Foreskin keratinocyte (primary cell): ENCODE measurements at places on chromosomes 11 and 22. TPM values are rescaled to one million over a fixed set of nuclear protein-coding genes. Genes with fewer than 3 reads are reported as not detected.

DNA sequence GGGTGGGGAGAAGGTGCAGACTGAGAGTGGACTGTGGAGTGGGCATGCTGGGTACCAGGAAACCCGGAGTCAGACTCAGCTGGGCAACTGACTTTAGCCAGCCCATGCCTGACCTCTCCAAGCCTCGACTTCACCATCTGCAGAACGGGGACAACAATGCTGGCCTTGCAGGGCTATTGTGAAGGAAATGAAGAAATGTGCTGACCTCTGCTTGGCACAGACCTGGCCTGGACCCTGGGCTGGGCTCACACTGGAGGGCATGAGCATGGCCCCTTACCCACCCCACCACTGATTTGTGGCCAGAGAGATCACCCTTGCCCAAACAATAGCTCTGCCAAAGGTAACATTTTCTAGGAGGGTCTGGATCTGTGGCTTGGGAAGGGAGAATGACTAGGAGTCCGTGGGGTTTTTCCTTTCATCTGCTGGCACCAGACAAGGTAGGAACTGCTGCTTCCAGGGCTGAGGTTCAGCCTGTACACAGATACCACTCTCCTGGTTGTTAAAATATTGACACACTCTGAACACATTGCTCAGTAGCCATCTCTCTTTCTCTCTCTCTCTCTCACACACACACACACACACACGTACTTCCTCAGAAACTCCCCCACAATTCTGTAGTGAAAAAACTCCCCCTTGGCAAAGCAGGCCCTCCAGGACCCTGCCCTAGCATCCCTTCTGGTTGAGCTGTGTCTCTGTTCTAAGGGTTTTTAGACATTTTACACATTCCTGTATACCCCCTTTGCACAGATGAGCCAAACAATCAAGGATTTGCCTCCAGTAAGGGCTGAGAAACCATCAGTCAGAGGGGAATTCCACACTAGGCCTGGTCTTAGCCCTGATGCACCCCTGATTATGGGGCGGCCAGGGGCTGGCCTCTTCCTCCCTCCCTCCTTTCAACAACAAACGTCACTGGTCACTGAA lies 1.0 kb downstream of the MOGAT2 start:
- DNase-seq: no peak

- DNase-seq: no peak
Measured at GRCh38 chr22:39839204-39839603, 54.4 kb downstream of the ENTHD1 start.

DNA sequence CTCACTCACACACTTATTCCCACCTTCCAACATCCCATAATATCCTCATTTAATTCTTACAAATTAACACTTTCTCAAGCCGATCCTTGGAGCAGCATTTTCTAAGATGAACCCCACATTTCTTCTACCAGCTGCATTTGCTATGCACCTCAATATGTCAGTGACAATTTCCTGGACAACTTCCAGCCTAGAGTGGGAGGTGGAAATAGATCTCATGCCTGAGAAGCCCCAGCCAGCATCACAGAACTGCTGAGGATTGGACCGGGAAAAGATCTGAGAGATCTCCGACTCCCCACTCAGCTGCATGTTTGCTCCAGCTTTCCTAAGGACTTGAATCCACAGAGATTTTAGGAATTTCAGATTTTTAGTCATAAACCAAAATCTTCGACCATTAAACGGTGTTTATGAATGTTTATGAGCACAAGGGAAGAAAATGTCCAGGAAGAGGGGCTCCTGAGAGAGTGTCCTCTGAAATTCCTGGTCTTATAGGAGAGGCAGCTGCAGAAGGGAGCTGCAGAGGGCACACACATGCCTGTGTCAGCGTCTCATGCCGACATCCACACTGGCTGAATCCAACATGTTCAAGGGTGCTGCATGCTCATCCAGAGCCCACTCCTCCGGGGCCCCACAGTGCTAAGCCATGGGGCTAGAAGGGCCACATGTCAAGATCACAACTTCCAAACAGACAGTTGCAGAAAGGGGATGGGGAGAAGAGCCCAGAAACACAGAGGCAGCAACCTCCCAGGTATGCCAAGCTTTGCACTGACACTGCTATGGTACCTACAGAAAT lies 68.6 kb downstream of the MICAL3 start:
- DNase-seq: no peak

The PKNOX2 gene
- 0.03 and 0.04 TPM in 2 replicates for polyA plus RNA-seq

The ACR gene
- not detected in 2 replicates for polyA plus RNA-seq

DNA sequence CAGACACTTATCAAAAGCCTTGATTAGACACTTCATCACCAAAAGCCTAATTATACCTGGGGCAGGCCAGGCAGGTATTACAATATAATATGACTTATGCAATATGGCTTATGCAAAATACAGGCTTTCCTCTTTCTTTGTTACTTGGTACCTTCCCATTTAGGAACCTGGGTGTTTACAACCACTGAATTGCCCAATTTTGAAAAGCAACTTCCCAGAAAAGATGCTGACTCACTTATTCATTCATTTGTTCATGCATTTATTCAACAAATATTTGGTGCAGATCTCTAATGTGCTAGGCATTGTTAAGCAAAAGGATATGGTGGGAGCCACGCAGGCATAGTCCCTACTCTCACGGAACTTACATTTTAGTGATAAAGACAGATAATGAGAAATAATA lies 13.6 kb upstream of the JAML start:
- DNase-seq: no peak

DNA sequence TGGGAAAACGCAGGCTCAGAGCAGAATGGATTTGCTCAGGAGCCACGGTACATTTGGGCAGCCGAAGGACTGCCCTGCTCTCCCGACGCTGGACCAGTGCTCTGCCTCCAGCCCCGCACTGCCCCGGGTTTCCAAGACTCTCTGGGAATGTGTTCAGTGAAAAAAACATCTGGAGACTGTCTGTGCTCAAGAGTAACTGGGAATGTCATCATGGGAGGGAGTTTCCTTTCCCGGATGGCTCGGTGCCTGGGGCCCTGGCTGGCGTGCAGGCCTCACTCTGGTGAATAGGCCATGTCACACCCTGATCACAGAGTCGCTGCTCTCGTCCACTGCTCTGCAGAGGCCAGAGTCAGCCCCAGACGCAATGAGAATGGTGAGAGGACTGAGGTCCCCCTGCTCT lies 9.8 kb upstream of the APOL6 start:
- DNase-seq: no peak

DNA sequence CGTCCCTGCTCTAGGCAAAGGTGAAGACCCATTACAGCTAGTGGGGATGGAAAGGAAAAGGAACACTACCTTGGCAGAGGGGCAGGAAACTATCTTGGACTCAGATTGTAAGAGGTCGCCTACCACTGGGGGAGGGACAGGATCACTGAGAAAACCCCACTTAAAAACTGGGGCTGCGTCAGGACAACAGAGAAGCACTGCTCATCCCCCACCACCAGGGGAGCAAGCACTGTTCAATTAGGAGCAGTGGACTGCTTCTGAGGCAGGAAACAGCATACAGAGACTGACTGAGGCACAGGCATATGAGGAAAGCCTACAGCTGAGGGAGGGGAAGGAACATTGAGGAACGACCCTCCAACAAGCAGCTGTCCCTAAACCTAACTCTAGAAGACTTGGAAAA lies 20.8 kb upstream of the DLAT start:
- no peak for DNase-seq

GRCh38 chr11:120001178-120002090 lies 136.5 kb downstream of the TRIM29 start:
- no peak for DNase-seq

GRCh38 chr22:19765477-19766239 lies 5.1 kb downstream of the TBX1 start:
- DNase-seq: peak; percentile 20
